ENCODE measurements at places on chromosomes 7 and 10.
A peak's percentile ranks its signal among the peaks of the same experiment; 100 is the strongest.

- no peak for DNase-seq
These were observed 12.9 kb upstream of the TMEM26 start for GRCh38 chr10:61465901-61466632.

- no peak for DNase-seq
These were observed 176.2 kb downstream of the TWIST1 start for GRCh38 chr7:18941207-18941606.

- peak; percentile 63 for DNase-seq
These were observed 322.4 kb downstream of the HGF start for GRCh38 chr7:81447351-81447952.

- DNase-seq, result no peak
These were observed 106.5 kb upstream of the PRR15 start for GRCh38 chr7:29457141-29457561.

DNA sequence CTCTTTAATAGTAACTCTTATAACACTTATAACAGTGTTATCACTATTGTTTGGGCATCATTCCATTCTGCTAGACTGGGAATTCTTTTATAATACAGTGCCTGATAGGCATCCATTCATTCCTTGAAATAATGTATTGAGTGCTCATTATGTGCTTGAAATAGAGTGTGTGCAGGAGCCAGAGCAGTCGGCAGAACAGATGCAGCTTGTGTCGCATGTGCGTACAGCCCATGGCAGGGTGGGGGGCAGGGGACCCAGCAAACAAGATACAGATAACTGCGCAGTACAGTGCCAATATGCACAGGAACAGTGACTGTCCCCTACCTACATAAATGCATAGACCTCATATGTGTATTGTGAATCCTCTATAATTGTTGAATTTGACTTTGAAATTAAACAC is 99.3 kb downstream of the KAT6B start:
- DNase-seq, result no peak

GRCh38 chr10:84261236-84261915 is 16.5 kb downstream of the RGR start:
- no peak for DNase-seq

GRCh38 chr10:28788252-28788651 is 110.9 kb downstream of the BAMBI start:
- no peak for DNase-seq

DNA sequence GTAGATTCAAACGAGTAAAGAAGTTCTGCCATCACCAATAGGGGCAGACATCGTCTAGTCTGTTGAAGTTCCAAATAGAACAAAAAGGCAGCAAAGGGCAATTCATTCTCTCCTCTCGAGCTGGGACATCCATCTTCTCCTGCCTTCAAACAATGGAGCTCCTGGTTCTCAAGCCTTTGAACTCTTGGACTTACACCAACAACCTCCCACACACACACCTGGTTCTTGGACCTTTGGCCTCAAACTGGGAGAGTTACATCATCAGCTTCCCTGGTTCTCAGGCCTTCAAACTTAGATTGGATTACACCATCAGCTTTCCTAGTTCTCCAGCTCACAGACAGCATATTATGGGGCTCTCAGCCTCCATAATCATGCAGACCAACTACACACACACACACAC is 9.8 kb upstream of the GIMAP5 start:
- no peak for DNase-seq

- DNase-seq, result no peak
These were observed 325.9 kb upstream of the PODXL start for GRCh38 chr7:131882321-131882720.

GRCh38 chr10:21689881-21690280 is 155.8 kb downstream of the MLLT10 start:
- DNase-seq, result no peak

DNA sequence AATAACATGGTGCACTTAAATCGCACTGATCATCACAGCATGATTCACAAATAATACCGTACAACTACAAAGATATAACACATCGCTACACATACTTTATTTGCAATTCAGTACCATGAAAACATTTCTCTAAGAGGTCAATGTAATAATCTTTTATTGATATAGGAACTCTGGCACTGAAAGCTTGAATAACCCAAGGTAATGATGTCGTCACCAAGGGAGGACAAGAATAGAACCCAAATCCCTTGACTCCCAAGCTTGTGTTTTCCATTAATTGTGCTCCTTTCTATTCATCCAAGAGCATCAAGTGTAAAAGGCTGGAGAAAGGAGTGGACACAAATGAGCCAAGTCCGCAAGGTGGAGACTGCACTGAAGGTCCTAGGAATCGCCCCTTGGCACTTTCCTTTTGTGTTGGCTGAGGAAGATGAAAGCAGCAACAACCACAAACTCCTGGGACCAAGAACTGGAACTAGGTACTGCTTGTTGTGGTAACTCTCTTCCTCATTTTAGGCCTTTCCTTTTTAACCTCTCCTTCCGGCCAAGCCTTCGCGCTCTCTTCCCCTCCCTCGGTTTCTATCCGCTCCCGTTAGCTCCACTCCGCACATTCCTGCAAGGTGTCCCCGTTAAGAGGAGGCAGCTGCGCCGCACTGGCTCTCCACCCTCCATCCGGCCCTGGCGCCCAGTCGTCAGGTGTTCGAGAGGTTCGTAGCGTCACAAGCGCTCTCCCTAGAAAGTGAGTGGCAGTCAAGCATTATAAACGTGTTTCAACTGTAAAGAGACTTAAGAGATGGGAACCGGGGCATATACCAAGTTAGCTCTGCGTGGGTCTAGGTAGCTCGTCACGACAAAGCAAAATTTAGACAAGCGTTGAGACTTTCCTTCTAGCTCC is 1.0 kb upstream of the CBLL1 start:
- no peak for DNase-seq

- no peak for DNase-seq
These were observed 50.5 kb upstream of the ZNF438 start for GRCh38 chr10:31081937-31082840.

DNA sequence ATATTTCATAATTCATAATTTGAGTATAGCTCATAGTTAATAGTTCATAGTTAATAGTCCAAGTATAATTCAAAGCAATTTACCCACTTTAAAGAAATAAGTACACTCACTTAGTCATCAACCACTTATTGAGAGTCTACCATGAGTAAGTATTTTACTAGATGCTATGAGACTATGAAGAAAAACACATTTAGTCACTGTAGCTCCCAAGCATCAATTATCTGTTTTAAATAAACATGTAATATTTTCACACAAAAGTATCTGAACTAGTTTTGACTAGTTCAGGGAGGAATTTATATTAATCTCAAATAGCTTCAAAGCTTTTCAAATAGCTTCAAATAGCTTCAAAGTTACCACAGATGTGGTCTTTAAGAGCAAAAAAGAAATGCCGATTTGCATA is 119.2 kb downstream of the ANK3 start:
- DNase-seq, result no peak

GRCh38 chr7:128311013-128311412 is 32.7 kb downstream of the RBM28 start:
- DNase-seq, result no peak

GRCh38 chr10:126533644-126534043 is 136.8 kb downstream of the C10orf90 start:
- DNase-seq, result no peak

- no peak for DNase-seq
These were observed 22.4 kb upstream of the CUL1 start for GRCh38 chr7:148676291-148676690.

GRCh38 chr10:116848032-116848943 is 1.0 kb upstream of the ENO4 start:
- no peak for DNase-seq

DNA sequence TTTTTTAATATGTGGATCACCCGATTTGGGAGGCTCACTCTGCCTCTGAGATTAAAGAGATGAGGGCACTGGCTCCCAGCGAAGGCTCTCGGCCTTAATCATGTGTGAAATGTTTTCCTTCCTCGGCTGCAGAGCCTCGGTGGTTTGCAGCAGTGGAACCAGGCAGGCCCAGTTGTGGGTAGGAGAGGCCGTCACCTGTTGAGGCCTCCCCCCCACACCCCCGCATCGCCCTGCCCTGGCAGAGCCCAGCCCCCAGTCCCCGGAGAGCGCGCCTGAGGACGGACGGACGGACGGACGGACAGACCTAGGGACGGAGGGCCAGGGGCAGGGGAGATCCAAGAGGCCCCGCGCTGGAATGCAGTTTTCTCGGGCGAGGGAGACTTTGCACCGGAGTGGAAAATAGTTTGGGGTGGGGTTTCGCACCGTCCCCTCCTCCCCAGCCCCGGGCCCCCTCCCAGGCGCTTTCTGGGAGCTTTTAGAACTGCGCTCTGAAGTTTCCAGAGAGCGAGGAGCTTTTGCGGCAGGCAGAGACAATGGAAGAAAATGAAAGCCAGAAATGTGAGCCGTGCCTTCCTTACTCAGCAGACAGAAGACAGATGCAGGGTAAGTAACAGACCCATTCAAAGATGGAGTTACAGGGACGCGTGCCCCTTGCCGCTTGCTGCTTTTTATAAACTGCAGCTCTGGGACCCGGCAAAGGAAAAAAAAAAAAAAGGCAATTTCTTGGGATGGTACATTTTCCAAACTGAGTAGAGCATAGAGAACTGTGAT is at the start of gene KIAA1217:
TSS of gene KIAA1217 (plus strand) at position 478 of the 771 bp plus-strand sequence. CDS start at position 534, 56 bp downstream.
- DNase-seq, result peak; percentile 58

DNA sequence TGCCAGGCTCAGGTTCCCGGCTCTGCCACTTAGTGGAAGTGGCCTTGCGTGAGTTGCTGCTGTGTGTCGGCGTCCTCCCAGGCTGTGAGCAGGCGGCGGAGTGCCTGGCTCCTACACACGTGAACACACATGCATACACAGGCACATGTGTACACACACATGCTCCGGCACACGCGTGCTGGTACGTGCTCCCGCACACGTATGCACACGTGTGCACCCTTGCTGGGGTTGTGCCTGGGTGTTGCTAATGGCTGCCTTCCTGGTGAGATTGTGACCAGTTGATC is 107.6 kb downstream of the INPP5A start:
- DNase-seq, result no peak

- no peak for DNase-seq
These were observed 200.9 kb upstream of the AOAH start for GRCh38 chr7:36925207-36925606.

DNA sequence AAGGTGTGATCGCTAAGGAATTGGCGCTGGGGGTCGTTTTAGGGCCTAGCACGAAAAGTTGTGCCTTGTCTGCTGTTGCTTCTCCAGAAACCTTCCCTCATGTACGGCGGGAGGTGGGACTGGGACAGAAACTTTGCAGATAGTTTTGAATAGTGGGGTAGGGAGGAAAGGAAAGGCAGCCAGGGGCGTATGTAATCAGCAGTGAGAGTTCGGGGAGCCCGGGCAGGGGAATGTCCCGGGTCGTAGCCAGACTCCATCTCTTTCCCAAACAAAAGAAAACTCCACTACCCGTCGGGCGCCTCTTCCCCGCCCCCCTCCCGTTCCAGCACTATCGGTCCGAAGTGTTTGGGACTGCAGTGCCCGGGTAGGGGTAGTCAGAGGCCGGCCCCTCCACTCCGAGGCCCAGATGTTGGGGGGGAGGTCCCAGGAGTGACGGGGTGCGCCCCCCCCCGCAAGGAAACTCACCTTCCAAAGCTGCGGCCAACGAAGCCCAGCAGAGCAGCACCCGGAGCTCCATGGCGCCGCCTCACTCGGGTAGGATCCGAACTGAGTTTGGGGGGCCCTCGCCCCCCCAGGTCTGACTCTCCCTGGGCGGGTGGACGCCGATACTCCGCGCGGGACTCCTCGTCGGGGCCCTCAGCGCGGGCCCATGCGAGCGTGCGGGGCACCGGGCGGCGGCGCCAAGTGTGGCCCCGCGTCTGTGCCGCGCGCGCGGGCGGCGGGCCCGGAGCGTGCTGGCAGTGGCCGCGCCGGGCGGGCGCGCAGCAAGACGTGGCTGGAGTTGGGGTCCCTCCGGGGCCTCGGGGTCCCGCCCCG is 601 bp downstream of the EPHB4 start:
- DNase-seq, result no peak

- DNase-seq, result no peak
These were observed 270.7 kb downstream of the CACNA2D1 start for GRCh38 chr7:82172881-82173280.

GRCh38 chr10:79004311-79004710 is 64.5 kb upstream of the ZMIZ1 start:
- no peak for DNase-seq

DNA sequence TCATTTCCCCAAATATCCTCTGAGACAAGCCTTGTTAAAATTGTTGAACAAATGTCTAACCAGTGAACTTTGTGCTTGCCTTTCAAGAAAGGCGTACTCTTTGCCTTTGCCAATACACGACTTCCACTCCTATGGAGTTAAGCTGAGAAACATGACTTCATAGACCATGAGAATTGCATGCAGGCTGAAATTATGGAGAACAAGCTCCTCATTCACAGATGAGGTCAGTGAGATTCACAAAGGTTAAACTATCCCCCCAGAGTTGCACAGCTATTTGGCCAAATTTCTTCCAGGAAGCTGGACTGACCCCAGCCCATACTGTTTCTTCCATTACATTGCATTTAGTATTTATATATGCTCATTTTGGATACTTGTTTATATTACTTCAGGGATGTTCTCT is 221.4 kb upstream of the SEMA3C start:
- no peak for DNase-seq

- no peak for DNase-seq
These were observed 7.0 kb downstream of the HHEX start for GRCh38 chr10:92696606-92697383.

GRCh38 chr10:71880425-71881306 is 29.6 kb upstream of the PSAP start:
- peak; percentile 52 for DNase-seq

- DNase-seq, result no peak
These were observed 1299.3 kb downstream of the XPNPEP1 start for GRCh38 chr10:108624052-108624451.

DNA sequence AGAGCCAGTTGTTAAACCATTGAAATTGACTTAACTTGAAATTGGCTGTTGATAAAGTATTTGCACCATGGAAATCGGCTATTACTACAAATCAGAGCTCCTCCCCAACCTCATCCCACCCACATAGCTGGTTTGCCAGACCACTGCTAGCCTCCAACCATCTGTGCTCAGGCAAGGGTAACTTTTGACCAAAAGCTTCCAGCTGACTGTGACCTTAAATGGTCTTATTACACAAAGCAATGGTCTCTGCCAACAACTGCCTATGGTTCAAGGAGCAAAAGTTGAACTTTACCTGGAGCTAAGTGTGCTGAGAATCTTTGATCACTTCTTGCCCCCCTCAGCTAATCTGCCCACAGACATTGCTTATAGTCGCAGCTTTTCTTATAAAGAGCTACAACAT is 48.5 kb upstream of the ADRB1 start:
- no peak for DNase-seq

- DNase-seq, result peak; percentile 33
These were observed 766 bp downstream of the BAMBI start for GRCh38 chr10:28677888-28678686.

DNA sequence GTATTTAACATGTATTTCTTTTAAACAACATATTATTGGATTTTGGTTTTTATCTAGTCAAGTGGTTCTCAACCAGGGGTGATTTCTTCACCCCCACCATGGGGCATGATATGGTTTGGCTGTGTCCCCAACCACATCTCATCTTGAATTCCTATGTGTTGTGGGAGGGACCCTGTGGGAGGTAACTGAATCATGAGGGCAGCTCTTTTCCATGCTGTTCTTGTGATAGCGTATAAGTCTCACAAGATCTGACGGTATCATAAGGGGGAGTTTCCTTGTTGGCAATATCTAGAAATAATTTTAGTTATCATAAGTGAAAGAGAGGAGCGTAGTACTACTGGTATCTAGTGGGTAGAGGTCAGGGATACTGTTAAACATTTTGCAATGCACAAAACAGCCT is 37.6 kb downstream of the TMEM168 start:
- DNase-seq, result no peak

GRCh38 chr7:80721883-80722615 is 83.6 kb downstream of the CD36 start:
- DNase-seq, result no peak

- peak; percentile 38 for DNase-seq
These were observed 263.1 kb upstream of the CXCL12 start for GRCh38 chr10:44647877-44648542.

GRCh38 chr10:12811826-12812225 is 189.7 kb downstream of the CCDC3 start:
- DNase-seq, result no peak
